ENCODE measurements at places on chromosomes 5 and 9. TPM values are rescaled to one million over a fixed set of nuclear protein-coding genes. Genes with fewer than 3 reads are reported as not detected.

GRCh38 chr5:146956217-146956616, 77.7 kb upstream of the PPP2R2B start:
- DNase-seq = no peak

GRCh38 chr9:29393064-29393463, 1819.8 kb upstream of the C9orf72 start:
- no peak for DNase-seq

DNA sequence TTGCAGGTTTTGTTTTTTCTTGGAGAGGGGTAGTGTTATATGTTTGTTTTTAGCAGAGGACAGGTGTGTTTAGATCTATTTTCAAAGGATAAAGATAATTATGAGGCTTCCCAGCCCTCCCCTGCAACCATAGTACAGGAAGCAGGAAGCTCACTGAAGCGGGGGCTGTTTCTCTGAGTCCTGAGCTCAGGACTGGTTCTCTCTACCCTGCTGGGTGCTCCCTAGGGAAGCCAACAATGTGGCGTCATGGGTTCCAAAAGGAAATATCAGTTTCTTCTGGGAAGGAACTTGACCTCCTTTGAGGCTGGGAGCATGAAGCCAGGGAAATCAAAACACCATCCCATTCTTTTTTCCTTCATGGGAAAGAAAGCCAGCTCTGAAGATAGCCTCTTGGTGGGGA, 62.2 kb downstream of the RAD23B start:
- no peak for DNase-seq

DNA sequence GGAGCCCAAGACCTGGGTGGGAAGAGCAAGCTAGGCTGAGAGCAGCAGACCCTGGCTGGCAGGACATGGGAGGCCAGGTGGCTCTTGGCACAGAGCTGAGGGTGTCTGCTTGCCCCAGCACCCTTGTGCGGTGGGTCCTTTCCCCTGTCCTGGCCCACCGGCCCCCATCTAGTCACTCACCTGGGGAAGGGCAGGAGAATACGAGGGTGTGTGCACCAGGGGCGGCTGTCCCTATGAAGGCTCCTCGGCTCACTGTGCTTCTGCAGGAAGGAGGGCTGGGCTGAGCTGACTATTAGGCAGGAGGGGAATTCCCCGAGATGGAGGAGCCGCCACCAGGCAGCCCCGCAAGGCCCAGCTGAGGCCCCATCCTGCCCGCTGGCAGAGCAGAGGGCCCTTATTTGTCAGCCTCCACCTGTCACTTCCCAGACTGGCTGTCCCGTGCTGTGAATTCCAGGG, 6.1 kb upstream of the TNIP1 start:
- DNase-seq = no peak

The MEF2C gene
- total RNA-seq = 8.3 TPM

The CTNNAL1 gene
- 90.8 TPM for total RNA-seq

GRCh38 chr5:175749591-175749990, 91.7 kb downstream of the HRH2 start:
- peak; percentile 66 for DNase-seq

GRCh38 chr9:24011009-24011717, 185.1 kb upstream of the ELAVL2 start:
- no peak for DNase-seq

- DNase-seq = no peak
Measured at GRCh38 chr5:154756009-154756867, 1.1 kb downstream of the LARP1 start.

The WNT8A gene
- not detected for total RNA-seq

The SLC34A1 gene
- not detected for total RNA-seq

- DNase-seq = no peak
Measured at GRCh38 chr9:116166713-116167112, 13.1 kb downstream of the PAPPA start.

GRCh38 chr5:89168766-89169165, 285.8 kb upstream of the MEF2C start:
- no peak for DNase-seq

Measured in H4 (cell line).